Caco-2 (cell line): ENCODE measurements at places on chromosomes 16 and 17.

DNA sequence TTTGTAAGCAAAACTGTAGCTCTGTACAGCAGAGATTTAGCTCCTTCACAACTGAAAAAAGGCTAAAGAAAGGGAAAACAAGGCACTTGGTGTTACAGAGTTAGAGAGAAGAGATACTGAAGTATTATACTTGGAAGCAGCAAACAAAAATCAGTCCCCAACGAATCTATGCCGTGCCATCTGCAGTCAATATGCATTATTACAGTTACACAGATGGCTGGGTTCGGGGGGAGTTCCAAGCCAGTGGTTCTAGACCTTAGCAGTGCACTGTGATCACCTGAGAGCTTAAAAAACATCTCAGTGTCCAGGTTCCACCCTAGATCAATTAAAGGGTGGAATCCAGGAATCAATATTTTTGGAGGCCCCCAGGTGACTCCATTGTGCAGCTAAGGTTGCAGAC is 489.9 kb downstream of the SHISA9 start:
- DNase-seq, result no peak

- no peak for DNase-seq
Observed at GRCh38 chr17:16432017-16432416, 16.6 kb downstream of the TRPV2 start.

GRCh38 chr17:5429191-5429887 is 9.4 kb downstream of the RPAIN start:
- no peak for DNase-seq

- DNase-seq, result no peak
Observed at GRCh38 chr16:50814541-50814940, 72.7 kb downstream of the CYLD start.

- no peak for DNase-seq
Observed at GRCh38 chr16:19655242-19655777, 62.7 kb downstream of the KNOP1 start.

- DNase-seq, result no peak
Observed at GRCh38 chr17:55722016-55722736, 488 bp downstream of the TMEM100 start.

- DNase-seq, result no peak
Observed at GRCh38 chr17:78562734-78563133, 14.5 kb downstream of the DNAH17 start.

DNA sequence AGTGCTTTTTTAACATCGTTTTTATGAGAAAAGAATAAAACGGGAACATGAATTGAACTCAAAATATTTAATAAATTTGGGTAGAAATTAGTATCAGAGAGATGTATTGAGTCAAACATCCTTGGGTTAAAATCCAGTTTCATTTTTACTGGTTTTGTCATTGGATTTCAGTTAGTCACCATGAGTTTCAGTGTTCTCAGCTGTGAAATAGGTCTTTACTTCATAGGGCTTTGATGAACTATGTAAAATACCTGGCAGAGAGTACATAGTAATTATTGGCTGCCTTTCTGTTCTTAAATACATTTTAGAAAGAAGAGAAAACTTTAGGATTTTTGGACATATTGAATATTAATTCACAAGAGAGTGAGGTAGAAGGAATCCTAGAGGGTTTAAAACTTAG is 105.8 kb downstream of the TANC2 start:
- DNase-seq, result no peak

DNA sequence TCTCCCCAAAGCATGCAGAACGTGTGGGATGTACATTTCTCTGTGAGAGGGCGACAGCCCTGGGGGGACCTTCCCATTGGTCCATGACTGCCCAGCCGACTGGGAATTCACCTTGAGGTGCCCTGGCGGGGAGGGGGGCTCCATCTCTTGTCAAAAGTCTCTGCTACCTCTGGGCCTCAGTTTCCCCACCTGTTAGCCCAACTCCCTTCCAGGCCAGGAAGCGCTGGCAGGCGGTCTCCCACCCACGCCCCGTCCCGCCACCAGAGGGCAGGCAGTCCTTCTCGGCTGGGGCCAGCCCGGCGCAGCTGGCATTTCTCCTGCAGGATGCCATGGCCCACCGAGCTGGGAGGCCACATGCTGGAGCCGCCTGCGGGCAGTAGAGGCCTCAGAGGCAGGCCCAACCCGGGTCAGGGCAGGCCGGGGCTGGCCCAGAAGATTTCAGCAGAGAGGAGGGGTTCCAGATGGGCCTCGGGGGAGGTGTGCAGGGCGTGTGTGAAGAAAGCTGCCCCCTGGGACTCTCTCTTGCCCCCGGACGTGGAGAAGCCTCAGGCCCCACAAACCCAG is 16.6 kb downstream of the CD7 start:
- DNase-seq, result peak; percentile 76

DNA sequence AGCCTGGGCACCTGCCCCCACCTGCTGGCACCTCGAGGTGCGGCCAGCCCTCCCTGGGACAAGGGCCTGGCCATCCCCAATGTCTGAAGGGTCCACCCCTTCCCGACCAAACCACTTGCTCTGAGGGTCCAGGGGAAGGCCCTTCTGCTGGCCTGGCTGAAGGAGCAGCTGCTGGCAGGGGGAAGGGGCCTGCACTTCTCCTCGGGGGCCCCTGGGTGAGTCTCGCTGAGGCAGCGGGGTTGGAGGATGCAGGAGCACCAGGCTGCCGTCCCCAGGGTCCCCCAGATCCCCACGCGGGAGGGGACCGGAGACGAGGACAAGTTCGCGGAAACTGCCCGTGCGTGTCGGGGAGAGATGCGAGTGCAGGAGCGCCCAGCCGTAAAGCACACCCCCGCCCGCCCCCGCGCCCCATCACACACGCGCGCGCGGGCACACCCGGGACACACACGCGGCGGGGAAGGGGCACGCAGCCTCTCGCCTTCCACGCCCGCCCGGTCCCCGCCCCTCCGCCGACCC is 725 bp upstream of the CACNA1H start:
- DNase-seq, result peak; percentile 19

DNA sequence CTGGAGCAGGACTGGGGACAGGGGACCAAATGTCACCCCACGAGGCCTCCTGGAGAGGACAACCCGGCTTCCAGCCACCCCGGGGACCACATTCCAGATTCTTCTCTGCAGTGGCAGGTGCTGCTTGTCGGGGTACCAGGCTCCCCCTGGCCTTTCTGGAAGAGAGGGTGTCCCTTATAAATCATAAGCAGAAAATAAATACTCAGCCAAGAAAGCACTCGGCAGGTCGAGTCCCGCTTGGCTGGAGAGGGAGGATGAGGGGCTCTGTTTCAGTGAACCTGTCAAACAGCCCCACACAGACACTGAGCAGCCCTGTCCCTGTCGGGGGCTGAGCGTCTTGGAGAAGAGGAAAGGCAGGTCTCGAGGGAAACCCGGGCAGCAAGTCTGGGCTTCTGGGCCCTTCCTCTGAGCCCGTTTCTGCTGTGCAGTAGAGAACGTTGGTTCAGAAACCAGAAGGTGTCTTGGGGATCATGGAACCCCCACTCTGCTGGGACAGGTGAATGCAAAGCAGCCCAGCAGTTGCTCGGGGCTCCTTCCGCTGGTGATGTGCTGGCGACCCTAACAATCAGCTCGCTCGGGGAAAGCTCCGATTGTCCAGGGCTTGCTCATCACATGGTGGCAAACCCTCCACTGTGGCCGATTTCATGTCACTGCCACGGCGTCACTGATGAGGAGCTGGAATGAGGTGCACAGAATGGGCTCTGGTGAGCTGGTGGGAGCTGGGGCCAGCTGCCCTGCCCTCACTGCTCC is 36.6 kb downstream of the COX4I1 start:
- no peak for DNase-seq

DNA sequence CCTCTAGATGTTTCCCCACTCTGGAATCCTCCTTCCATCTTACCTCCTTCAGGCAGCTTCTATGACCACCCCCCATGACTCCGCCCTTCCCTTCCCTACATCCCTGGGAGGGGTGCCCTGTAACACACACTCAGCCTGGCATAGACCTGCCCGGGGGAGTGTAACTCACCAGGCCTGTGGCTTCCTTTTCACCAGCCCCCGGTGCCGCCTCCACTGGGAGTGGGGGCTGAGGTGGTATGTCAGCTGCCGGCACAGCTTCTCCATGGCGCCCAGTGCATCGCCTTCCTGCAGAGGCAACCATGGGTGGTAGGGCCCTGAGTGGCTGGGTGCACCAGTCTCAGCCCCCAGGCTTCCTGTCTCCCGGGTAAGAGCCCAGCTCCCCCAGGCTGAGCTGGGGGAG is 32.3 kb downstream of the TRPV2 start:
- DNase-seq, result no peak

GRCh38 chr16:8788578-8789172 is 8.8 kb downstream of the TMEM186 start:
- DNase-seq, result no peak

GRCh38 chr16:54171626-54172537 is 114.7 kb downstream of the IRX3 start:
- peak; percentile 69 for DNase-seq

- peak; percentile 55 for DNase-seq
Observed at GRCh38 chr16:11405331-11406176, 60.3 kb downstream of the RMI2 start.

GRCh38 chr17:81683208-81683583 is 401 bp downstream of the ARL16 start:
- DNase-seq, result no peak

- no peak for DNase-seq
Observed at GRCh38 chr17:71792966-71793365, 327.9 kb upstream of the SOX9 start.

GRCh38 chr17:79393358-79394052 is 217.3 kb downstream of the RBFOX3 start:
- DNase-seq, result peak; percentile 76

DNA sequence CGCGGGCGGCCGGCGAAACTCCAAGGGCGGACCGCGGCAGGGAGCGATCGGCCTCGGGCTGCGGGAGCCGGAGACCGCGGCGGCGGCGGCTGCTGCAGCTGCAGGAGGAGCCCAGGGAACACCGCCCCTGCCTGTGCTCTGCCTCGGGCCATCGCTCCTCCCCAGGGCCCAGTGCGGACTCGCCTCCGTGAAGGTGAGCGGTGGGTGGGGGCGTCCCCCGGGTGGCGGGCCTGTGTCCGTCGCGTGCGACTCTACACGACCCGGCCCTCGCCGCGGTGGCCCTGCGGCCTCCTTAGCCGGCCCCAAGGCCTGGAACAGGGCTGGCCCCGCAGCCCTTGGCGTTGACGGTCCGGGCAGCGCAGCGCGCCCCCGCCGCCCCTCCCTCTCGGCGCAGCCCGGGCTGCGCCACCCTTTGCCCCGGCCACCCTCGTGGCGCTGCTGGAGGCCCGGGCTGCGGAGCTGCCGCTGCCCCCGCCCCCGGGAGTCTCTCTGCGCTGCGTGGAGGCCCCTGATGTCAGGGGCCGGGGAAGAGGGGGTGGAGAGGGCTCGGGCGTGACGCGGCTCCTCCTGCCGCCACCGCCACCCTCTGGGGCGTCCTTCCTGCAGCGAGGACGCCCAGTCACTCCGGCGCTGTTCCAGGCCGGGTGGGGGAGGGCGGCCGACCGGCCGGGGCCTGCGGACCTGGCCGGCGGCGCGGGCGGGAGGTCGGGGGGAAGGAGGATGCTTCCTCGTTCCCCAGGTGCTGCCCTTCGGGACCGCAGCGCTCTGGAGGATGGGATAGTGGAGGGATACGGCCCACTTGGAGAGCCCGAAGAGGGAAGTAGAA is 485 bp downstream of the DYNLL2 start:
- peak; percentile 55 for DNase-seq

DNA sequence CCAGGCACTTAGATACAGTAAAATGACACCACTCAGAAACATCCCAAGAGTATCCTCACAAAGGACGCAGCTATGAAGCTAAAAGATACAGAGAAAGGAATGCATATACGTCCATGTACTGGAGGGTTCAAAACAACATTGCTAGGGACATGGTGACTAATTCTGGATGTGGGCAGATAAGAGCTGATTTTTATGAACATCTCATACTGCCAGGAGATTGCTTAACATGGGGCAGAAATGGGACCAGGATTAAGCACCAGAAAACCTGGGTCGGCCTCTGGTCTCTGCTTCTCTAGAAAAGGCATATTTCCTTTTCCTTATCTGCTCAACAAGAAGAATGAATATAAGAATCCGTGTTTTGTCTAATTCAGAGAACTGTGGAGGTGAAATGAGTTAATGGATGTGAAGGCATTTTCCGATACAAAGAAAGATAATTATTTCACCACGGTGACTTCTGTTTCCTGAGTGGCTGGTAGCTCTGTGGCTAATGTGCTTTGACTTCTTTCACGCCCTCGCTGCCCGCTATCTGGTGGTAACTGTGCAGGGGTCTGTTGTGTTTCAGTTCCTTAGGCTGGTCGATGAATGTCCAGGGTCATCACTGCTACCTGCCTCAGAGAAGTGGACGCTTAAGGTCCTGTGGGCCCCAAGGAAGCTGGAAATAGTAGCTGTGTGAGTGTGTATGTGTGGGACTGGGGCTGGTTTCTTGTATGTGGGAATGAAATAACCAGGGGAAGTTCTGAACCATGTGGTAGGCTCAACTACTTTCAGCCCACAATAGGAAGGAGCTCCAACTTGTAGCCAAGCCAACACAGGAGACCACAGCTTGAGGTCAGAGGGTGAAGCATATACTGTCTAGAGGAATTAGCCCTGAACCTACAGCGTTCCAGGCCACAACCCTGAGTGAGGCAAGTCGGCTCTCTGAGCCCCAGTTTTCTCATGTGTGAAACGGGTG is 15.8 kb upstream of the CCL5 start:
- DNase-seq, result no peak

GRCh38 chr17:77295241-77295853 is 154.6 kb downstream of the SEC14L1 start:
- no peak for DNase-seq

DNA sequence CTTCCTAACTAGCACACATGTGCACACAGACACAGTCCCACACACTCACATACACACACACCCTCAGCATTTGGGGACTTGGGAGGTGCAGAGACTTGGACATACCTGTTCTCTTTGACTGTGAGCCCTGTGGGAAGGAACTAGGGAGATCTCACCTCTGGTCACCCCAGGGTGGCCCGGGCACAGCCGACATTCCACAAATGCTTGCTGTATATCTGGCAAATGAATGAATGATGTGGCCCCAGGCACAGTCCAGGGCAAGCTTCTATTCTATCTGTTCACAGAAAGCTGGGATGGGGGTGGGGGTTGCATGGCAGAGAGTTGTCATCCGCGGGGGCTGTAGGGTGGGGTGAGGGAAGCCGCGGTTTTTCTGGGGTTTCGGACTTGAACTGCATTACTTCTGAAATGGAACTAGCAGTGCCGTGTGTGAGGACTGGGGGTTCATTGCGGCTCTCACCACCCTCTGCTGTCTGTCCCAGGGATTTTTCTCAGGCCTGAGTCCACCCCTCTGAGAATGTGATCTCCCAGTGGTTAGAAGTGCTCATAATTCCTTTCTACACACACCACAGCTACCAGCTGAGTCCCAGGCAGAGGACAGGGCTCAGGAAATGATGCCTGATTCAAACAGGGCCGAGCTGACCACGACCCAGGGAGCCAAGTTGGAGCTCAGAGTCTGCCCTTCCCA is 3.3 kb upstream of the RIPOR1 start:
- DNase-seq, result peak; percentile 77

- DNase-seq, result no peak
Observed at GRCh38 chr17:61984821-61985220, 57.0 kb upstream of the INTS2 start.

DNA sequence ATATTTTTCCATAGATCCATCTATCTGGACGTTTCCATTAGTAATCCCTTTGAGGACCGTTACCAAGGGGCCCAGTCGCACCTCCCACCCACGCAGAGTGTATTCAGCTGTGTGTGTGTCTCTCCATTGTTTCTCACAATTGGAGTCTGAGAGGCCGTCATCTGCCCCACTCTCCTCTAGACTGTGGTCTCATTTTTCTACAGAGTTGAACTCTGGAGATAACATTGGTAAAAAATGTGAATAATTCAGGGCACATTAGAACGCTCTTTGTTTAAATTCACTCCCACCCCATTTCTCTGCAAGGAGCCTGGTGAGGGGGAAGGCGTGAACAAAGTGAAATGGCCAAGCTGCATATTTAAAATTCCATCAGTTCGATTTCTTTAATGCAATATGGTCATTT is 333.1 kb upstream of the MAF start:
- DNase-seq, result no peak

- peak; percentile 46 for DNase-seq
Observed at GRCh38 chr17:50949128-50949988, 83.2 kb upstream of the TOB1 start.
